ENCODE measurements at places on chromosomes 12 and 14.
A peak's percentile ranks its signal among the peaks of the same experiment; 100 is the strongest.

DNA sequence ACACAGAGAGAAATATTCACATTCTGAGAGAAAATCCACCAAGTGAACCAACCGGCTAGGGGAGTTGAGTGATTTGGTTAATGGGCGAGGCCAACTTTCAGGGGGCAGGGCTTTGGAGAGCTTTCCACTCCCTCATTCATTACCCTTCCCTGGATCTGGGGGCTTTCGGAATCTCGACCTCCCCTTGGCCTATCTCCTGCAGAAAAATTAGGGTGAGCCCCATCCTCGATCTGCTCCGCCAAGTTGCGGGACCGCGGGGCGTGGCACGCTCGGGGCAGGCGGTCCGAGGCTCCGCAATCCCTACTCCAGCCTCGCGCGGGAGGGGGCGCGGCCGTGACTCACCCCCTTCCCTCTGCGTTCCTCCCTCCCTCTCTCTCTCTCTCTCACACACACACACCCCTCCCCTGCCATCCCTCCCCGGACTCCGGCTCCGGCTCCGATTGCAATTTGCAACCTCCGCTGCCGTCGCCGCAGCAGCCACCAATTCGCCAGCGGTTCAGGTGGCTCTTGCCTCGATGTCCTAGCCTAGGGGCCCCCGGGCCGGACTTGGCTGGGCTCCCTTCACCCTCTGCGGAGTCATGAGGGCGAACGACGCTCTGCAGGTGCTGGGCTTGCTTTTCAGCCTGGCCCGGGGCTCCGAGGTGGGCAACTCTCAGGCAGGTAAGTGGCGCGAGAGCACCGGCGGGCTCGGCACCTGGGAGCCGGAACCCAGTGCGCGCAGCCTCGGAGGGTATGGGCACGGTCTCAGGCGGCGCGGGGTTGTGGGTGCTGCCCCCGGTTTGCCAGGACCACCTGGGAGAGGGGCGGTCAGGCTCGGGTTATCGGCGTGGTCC lies at the start of gene ERBB3:
TSS of gene ERBB3 (plus strand) at position 443 of the 833 bp plus-strand sequence. CDS start at position 579, 136 bp downstream.
- DNase-seq: peak; percentile 77

DNA sequence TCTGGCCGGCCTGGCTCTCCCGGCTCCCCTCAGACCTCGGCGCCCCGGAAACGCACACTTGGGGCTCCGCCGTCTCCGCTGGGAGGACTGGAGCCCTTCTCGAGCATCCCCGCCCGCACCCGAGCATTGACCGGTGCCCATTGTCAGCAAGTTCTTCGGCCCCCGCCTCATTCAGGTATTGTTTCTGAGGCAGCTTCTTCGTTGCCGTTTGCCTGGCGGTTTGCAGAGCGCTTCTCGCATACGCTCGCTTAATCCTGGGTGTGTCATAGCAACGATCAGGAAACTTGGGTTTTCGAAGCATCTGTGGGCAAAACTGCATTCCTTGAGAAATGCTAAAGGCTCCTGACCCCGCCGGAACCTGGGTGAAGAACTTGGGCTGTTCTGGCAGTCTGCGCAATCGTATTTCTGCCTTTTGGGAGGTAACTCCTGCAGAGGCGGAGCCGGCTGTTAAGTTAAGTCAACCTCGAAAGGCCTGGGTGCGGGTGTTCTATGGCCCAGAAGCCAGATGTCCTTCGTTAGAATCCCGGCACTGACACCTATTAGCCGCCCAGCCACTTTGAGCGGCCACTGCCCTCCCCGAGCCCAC lies 518 bp downstream of the GSKIP start:
- peak; percentile 57 for DNase-seq

GRCh38 chr12:91958816-91959215 lies 186.8 kb downstream of the BTG1 start:
- DNase-seq: no peak

GRCh38 chr12:42326541-42327226 lies 717 bp downstream of the PPHLN1 start:
- DNase-seq: peak; percentile 34

- no peak for DNase-seq
These were observed 9.7 kb upstream of the SGPP1 start for GRCh38 chr14:63737582-63738006.

GRCh38 chr12:74685385-74685784 lies 147.8 kb downstream of the ATXN7L3B start:
- no peak for DNase-seq

GRCh38 chr14:41859336-41859735 lies 252.7 kb downstream of the LRFN5 start:
- DNase-seq: no peak

- DNase-seq: no peak
These were observed 53.3 kb downstream of the TMTC1 start for GRCh38 chr12:29730481-29730880.

DNA sequence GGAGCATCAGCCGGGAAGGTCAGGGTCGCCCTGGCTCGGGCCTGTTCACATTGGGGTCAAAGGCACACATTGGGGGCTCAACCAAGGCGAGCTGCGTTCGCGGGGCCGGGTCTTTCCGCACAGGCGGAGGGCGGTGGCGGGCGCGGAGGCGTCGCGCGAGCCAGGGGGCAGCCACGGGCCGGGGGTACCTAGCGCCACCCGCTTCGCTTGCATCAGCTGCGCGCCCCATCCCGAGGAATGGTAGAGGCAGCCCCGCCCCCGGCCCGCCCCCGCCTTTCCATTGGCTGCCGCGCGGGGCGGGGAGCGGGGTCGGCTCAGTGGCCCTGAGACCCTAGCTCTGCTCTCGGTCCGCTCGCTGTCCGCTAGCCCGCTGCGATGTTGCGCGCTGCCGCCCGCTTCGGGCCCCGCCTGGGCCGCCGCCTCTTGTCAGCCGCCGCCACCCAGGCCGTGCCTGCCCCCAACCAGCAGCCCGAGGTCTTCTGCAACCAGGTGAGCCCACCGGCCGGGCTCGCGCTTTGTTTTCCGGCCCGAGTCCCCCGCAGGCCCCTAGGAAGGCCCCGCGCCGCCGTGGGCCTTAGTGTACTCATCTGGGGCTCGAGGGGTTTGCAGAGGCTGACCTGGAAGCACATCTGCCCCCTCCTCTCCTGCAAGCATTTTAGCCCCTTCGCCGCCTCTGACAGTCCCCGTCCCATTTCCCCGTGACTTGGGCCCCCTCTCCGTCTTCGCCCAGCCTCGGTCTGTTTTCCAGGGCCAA lies at the start of gene ALDH2:
TSS of gene ALDH2 (plus strand) at position 326 of the 754 bp plus-strand sequence. CDS start at position 376, 50 bp downstream.
- DNase-seq: peak; percentile 65

- DNase-seq: no peak
These were observed 35.7 kb downstream of the STK38L start for GRCh38 chr12:27279826-27280225.

GRCh38 chr12:102462795-102463465 lies 17.4 kb downstream of the IGF1 start:
- no peak for DNase-seq

DNA sequence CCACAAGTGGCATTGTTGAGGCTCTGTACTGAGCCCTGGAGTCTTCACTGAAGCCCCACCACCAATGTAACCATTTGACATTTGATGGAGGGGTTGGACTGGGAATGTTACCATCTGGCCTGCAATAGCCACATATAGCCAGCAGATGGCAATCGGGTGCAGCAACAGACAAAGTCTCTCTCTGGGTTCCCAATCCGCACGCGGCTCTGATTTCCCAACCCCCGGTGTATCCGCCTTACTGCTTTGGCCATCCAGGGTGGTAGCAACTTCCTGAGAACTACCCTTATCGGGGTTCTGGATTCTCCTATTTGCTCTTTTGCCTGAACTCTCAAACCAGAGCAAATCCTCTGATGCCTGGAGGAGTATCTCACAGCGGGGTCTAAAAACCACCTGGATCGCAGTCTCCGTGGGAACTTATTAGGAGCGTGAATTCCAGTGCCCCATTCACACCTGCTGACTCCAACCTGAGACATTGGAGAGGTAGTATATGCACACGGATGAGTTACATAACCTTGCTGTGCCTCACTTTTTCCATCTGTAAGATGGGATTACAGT lies 14.2 kb downstream of the VRTN start:
- DNase-seq: peak; percentile 81

- DNase-seq: peak; percentile 50
These were observed 110.6 kb upstream of the AMIGO2 start for GRCh38 chr12:47190271-47190750.

- no peak for DNase-seq
These were observed 1.4 kb downstream of the SYT10 start for GRCh38 chr12:33438025-33438772.

GRCh38 chr12:116647813-116648212 lies 88.6 kb downstream of the MAP1LC3B2 start:
- no peak for DNase-seq

GRCh38 chr12:92987362-92987761 lies 58.3 kb upstream of the EEA1 start:
- DNase-seq: no peak

- peak; percentile 45 for DNase-seq
These were observed 488.0 kb upstream of the STXBP6 start for GRCh38 chr14:25537846-25538455.

DNA sequence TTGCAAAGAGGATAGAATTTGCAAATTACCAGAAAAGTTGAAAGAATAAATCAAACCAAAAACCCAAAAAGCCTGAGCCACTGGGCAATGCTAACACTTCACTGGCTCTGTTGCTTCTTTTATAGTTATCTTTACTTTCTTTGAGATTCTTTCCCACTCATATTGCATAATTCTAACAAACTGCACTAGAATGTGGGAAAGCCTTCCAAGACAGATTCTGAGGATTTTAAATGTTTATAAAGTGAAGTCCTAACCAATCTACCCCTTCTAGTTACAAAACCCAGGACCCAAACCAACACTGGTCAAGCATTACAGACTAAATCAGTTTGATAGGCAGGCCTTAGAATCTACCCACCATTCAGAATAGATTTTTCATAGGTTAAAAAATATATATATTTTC lies 150.9 kb downstream of the MED13L start:
- no peak for DNase-seq

- DNase-seq: no peak
These were observed 112.3 kb downstream of the OTOGL start for GRCh38 chr12:80211671-80212070.

Measured in stimulated activated CD8-positive, alpha-beta memory T cell treated with anti-CD3 and anti-CD28 coated beads, Interleukin-4, amount 100 ng/mL, for 48 hours (primary cell).